ENCODE measurements at places on chromosomes 1 and 21.

- no peak for DNase-seq
Observed at GRCh38 chr21:35216996-35217395, 167.9 kb upstream of the RUNX1 start.

DNA sequence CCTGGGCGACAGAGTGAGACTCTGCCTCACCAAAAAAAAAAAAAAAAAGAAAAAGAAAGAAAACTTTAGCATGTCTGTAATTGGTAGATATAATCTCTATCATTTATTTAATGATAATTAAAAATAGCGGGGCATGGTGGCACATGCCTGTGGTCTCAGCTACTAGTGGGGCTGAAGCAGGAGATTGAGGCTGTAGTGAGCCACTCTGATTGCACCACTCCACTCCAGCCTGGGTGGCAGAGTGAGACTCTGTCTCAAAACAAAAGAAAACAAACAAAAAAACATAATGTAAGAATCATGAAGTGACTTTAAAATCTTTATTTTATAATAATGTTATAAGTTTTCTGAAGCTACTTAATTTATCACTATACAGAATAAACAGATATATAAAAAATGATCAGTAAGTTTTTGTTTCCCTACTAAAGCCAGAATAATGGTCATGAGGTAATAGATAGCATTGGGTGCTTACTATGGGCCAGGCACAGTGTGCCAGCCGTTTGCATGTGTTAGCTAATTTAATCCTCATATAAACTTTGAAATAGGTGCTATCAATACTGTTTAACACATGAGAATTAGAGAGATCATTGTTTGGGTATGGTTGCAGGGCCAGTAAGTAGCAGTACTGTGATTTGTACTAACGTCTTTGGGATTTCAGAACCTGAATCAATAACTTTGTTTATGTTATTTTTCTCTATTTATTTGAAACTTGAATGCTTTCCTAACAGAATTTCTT, 23.8 kb downstream of the CLIC4 start:
- no peak for DNase-seq

DNA sequence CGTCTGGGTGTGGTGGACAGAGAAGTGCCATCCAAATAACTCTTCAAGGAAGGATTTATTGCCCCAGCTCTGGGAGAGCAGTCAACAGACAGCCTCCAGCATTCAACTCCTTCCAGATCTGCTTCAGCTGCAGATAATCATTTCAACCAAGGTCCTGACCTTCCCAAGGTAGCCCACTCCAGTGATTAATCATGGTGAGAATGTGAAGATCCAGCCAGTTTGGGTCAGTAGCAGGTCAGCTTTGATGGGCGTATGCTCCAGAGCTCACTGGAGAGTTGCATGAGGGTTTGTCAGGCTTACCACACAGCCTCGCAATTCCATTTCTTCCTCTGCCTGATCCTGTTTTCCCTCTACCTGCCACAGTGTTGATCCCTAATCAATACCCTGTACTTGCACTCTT, 214.5 kb upstream of the ZRANB2 start:
- no peak for DNase-seq

- DNase-seq: no peak
Observed at GRCh38 chr21:36134803-36135390, at the start of gene CBR3. Gene CBR3 (plus strand): TSS chr21:36135079. CDS start chr21:36135193, 114 bp downstream.

- no peak for DNase-seq
Observed at GRCh38 chr1:161730050-161730564, 8.8 kb downstream of the FCRLB start.

- no peak for DNase-seq
Observed at GRCh38 chr1:91761295-91761721, 124.6 kb downstream of the TGFBR3 start.

DNA sequence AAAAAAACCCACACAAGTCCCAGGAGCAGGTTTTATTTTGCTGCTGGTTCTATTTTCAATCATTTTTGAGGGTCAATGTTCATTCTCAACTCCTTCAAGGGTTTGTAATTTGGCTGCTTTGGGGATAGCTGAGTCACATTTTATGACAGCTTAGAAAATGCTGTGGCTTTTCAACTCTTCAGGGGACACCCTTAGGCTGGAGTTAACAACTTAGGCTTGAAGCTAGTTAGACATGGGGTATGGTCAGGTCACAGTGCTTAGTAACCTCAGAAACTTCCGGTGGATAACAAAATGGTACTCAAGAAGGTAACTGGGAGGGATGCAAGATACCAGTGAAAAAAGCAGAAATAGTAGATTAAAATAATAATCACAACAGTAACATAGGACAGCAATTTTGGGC, 308.8 kb downstream of the HHIPL2 start:
- DNase-seq: no peak

DNA sequence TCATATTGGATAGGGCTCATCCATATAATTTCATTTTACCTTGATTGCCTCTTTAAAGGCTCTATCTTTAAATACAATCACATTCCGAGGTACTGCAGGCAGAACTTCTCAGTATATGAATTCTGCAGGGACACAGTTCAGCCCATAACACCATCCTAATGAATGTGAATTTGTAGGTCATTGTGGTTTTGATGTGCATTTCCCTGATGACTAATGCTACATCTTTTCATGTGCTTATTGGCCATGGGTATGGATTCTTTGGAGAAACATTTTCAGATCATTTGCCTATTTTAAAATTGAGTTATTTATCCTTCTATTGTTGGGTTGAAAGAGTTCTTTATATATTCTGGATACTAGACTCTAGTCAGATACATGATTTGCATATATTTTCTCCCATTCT, 9.6 kb upstream of the RPS6KC1 start:
- DNase-seq: no peak

DNA sequence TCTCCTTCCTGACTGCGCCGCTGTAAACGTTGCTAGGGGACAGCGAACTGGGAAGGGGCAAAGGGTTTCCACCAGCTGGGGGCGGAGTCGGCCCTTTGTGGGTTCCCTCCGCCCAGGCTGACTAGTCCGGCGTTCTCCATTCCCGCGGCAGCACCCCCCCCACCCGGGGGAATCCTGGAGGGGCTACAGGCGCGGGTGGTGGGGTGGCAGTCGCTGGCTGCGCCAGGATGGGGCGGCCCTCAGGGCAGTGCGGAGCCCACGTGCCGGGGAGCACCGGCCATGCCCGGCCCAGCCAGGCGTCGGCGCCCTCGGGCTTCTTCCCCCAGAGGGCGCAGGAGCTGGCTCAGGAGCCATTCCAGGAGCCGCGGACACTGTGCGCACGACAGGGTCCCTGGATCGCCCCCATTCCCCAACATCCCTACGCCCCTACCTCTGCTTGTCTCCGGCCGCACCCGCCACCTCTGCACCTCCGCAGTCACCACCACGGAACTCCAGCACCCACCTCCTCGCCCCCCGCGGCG, 476 bp downstream of the BATF3 start:
- no peak for DNase-seq

DNA sequence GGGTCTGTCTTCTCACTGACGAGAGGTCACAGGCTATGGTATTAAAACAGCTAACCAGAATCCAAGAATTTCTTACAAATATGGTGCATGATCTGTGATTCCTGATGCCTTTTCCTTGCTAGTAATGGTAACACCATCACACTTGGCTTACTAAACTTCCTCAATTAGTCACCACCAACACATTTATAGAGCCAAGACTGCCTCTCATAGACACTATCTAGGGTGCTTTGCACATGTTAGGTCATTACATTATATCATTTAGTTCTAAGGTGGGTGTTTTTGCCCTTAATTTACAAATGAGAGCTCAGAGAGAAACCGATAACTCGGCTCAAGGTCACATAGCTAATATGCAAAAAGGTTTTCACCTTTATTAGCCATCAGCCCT, 8.7 kb downstream of the KIF21B start:
- no peak for DNase-seq

- DNase-seq: no peak
Observed at GRCh38 chr1:63014267-63014666, 230.3 kb downstream of the ATG4C start.

- DNase-seq: peak; percentile 1
Observed at GRCh38 chr1:179079113-179079761, 2.6 kb upstream of the TOR3A start.

DNA sequence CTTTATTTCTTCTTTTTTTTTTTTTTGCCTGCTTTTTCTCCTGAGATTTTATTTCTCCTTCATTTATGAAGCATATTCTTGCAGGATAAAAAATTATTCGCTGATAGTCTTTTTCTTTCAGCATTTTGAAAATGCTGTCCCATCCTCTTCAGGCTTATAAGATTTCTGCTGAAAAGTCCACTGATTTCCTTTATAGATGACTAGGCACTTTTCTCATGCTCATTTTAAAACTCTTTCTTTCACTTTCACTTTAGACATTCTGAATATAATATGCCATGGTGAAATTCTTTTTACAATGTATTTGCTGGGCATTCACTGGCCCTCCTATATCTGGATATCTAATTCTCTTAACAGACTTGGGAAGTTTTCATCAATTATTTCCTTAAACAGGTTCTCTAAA, 25.5 kb upstream of the GTF2B start:
- no peak for DNase-seq

GRCh38 chr1:160539990-160540858, 17.2 kb upstream of the SLAMF6 start:
- peak; percentile 19 for DNase-seq

GRCh38 chr1:36555041-36555440, 72.3 kb upstream of the CSF3R start:
- no peak for DNase-seq

- no peak for DNase-seq
Observed at GRCh38 chr1:2567083-2567679, 11.0 kb downstream of the TNFRSF14 start.

DNA sequence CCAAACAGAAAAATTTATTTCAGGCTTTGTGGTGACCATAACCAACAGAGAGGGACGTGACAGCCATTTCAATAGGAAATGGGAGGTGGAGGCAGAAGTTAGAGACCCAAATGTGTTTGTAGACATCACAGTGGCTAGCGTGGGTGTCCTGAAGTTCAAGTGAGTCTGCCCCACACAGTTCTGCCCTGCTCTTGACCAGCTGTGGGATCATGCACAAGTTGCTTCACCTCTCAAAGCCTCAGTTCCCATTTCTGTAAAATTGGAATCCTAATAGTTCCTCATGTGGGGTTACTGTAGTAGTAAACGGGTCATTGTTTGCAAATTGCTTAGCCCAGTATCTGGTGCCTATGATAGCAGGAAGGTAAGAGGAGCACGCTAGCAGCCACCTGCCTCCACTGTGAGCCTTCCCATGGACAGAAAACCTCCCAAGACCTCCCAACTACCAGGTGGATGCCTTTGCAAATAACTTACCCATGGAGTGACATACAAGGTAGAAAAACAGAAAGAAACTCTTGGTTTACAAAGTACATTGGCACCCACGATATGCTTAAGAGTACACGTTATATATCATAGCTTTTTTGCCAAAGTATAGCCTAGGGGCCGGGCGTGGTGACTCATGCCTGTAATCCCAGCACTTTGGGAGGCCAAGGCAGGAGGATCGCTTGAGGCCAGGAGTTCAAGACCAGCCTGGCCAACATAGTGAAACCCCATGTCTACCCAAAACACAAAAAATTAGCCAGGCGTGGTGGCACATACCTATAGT, 29.1 kb downstream of the FHAD1 start:
- no peak for DNase-seq

GRCh38 chr1:175433532-175434282, 241.1 kb upstream of the KIAA0040 start:
- no peak for DNase-seq

DNA sequence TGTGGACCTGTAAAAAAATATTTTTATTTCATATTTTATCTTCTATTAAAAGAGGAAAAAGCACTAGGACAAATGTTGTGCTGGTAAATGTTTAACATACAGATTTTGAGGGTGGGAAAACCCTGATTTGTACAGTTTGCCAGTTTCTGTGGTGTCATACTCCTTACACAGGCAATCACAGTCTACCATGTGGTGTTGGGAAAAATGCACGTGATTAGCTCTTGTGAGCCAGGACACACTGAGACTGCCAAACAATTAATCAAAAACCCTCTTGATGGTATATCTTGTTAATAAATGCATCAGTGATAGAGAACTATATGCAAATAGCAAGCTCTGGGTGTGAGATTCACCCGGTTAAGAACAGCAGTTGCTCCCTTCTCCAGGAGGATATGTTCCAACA, 136.5 kb upstream of the ZC3H11B start:
- DNase-seq: no peak

GRCh38 chr1:17828991-17829390, 73.9 kb downstream of the ACTL8 start:
- DNase-seq: no peak

DNA sequence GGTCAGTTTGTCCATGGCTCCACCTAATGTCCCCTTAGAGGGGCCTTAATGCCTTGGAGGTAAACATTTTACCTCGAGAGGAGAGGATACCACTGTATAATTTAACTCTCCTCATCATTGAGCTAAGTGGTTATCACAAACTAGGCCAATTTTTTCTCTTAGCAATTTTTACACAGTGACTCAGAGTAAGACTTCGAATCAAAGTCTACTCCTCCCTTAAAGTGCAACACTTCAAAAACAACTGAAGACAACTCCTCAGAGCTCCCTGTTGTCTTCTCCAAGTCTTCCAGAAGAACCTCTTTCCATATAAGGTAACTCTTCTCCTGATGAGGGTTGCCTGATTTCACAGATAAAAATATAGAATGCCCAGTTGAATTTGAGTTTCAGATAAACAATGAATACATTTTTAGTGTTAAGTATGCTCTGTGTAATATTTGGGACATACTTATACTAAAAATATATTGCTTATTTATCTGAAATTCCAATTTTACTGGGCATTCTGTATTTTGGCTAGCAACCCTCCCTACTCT, 4.9 kb upstream of the PTGFRN start:
- DNase-seq: no peak

DNA sequence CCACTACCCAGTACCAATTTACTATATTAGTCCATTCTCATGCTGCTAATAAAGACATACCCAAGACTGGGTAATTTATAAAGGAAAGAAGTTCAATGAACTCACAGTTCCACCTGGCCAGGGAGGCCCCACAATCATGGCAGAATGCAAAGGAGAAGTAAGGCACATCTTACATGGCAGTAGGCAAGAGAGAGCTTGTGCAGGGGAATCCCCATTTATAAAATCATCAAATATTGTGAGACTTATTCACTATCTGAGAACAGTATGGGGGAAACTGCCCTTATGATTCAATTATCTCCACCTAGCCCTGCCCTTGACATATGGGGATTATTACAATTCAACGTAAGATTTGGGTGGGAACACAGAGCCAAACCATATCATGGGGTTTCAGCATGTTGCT, 6.4 kb downstream of the CD58 start:
- no peak for DNase-seq

- no peak for DNase-seq
Observed at GRCh38 chr1:116532671-116533428, 38.0 kb downstream of the CD58 start.
